ENCODE measurements at places on chromosomes 11 and 22.

GRCh38 chr11:33384220-33384619, 127.0 kb downstream of the HIPK3 start:
- DNase-seq, result no peak

GRCh38 chr22:37070744-37071143, 19.2 kb downstream of the KCTD17 start:
- DNase-seq, result no peak

- DNase-seq, result no peak
Observed at GRCh38 chr11:94997437-94997836, 23.9 kb downstream of the KDM4D start.

GRCh38 chr22:29482253-29482652, 2.2 kb downstream of the NEFH start:
- DNase-seq, result no peak

GRCh38 chr11:123525511-123525918, 95.4 kb downstream of the GRAMD1B start:
- no peak for DNase-seq

DNA sequence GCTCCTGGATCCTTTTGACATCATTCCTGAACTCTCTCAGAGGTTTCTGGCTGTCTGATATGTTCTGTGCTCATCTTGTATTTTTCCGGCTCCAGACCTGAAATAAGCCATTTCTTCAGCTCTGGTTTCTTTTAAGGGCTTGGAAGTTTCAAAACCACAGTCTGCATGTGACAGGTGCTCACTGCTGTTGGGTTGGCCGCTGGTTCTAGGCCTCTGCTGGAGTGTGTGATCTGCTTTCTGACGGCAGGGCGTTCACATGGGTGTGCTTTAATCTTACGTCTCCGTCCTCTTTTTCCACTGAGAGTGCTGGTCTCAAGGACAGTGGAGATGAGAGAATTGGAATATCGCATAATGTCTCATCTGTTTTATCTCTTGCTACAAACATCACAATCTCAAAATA, 10.3 kb downstream of the ZBED4 start:
- no peak for DNase-seq

DNA sequence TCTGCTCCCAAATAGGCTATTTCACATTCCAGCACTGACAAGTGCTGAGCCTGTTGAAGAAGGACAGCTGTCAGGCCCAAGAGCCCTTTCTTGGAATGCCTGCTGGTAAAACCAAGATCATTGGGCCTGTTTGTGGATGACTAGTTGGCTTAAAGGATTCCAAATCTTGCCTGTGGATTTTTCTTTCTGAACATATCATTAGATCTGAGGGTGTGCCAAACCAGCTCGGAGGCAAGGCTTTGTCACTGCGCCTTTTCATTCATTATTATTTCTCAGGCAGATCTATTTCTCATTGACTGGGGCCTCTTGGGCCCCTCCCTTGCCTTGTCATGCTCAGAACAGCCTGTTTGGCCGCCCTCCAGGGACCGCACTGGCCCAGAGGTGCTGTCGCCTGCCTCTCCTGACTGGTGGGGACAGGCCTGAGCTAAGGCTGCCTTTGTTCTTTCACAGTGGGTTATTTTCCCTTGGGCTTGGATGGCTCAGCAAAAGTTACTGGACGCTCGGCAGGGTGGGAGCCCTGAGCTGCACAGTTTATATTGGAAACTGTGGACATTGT, 222.7 kb upstream of the SESN3 start:
- DNase-seq, result no peak

GRCh38 chr11:66915046-66915832, 42.9 kb downstream of the PC start:
- DNase-seq, result no peak

GRCh38 chr11:62831520-62832335, at the start of gene STX5:
TSS of gene STX5 (minus strand) at chr11:62832051. CDS start at chr11:62831243, 808 bp downstream.
- DNase-seq, result peak; percentile 100

DNA sequence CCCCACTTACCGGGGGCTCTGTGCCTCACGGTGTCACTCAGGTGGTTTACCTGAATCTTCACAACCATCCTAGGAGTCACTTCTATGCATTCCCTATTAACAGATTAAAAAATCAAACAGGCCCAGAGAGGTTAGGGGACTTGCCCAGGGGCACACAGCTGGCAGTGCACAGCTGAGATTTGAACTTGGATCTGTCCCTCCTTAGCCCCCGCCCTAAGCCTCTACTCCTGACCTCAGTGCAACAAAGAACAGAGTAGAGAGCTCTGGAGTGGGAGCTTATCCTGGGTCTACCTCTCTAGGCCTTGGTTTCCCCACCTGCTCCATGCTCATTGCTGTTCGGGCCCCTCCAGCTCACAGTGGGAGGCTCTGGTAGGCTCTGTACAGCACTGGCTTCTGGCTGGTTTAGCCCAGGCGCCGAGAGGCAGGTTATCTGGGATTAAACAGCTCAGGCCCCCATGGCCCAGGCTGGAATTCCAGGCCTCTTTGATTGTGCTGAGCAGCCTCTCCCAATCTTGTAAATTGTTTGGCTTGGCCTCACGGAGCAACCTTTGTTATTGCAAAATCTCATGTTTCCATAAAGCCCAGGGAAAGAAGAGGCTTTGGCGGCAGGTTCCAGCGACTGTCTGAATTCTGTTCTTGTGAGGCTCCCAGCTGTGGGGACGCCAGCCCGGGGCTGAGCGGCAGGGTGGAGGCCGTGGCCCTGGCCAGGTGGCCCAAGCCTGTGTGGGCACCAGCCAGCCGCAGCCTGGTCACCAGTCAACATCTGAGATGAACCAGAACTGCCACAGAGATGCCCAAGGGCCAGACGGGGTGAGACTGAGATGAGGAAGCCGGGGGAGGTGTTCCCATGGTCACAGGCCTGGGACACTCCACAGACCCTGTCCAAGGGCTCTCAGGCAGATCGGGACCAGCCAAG, 28.9 kb upstream of the SHISAL1 start:
- no peak for DNase-seq

DNA sequence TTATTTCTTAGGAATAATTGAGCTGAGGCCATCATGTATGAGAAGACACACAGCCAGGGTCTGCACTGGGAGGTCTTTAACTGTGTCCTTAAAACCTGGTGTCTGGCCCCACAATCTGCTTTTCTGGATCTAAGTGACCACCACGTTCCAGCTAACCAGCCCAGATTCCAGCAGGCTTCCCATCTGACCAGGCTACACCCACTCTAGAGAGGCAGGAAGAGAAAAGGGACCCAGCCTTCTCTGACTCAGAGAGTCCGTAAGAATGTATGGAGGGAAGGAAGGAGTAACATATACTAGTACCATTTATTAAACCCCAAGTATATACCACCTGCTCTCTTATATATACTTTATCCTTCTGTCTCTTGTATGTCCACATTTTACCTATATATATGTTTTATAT, 80.1 kb downstream of the LDLRAD3 start:
- no peak for DNase-seq

- no peak for DNase-seq
Observed at GRCh38 chr11:35593143-35593542, 25.1 kb upstream of the FJX1 start.

DNA sequence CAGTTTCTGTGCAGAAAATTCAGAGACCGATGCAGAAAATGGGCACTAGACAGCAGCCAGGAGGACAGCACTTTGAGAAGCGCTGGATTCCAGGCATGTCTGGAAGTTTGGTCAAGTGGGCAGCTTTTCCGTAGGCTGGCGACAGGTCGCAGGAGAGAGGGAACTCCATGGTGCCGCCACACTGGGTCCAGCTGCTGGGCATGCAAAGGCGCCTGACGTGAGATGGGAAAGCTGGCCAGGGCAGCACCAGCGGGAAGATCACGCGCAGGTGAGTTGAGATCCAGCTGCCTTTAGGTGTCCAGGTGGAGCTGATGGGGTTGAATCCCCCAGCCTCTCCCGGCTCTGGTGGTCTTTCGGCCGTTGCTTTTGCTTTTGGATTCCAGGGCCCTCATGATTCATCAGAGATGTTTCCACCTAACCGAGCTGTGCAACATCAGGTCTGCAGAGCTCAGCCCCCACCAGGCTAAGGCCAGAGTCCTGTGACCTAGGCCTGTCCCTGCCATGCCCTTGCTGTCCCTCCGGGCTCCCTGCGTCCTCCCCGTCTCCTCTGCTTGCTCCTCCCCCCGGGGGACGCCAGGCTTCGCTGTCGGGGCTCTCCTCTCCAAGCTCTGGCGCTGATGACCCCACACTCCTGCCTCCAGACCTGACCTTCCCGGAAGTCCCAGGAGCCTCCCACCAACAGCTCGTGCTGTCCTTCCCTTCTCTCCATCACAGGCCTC, 1001.7 kb downstream of the BRD1 start:
- DNase-seq, result no peak

DNA sequence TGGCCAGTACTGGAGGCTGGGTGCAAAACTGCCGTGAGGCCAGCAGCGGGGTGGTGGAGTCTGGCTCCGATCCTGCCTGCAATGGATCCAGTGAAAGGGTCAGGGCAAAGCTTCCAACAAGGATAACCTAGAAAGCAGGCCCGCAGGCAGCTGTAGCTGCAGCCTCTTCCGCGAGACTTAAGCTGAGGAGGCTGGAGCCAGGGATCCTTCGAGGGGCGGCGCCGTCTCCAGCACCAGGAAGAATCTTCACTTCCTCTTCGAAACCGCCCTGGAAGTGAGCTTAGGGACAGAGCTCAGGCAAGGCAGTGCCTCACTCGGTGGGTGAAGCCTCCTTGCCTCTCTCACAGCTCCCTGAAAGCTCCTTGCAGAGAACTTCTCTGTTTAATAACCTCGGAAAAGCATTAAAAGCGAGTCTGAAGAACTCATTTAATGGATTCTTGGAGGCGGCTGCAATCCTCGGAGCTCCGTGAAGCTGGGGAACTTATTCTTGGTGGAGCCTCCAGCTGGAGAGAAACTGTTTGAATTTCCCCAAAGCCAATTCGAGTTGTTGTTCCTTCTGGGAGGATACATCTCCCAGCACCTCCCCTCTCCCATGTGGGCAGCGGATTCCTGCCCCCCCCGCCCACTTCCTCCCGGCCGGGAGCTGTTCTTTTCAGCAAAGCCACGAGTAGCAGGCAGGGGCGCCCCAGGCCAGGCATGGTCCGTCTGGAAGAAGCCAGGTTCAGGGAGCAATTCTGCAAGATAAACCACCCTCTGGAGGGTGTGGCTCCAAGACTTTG, 169.9 kb downstream of the CTTN start:
- peak; percentile 33 for DNase-seq

DNA sequence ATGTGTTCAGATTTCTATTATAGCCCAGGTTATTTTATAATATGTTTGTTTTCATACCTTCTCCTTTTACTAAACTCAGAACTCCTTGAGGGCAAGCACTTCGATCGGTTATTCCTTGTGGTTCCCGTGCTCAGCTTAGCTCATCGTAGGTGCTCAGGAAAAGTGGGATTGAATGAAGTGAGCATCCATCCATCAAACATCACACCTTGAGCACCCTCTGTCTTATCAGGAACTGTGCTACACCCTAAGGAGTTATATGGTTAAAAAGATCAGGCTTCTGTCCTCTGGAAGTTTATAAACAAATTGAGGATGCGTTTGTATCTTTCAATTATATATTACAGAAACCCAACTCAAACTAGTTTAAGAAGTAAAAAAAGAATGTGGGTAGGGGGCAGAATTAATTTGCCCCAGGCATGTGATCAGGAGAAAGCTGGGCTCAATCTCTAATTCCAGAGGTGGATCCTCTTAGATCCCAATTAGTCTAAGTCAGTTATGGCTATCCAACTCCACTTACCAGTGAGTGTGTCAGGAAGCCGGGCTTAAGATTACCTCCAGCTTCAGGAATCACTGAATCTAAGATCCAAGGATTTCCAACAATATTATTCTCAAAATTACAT, 59.9 kb upstream of the RRAS2 start:
- DNase-seq, result no peak

GRCh38 chr22:48843640-48844039, 984.0 kb downstream of the BRD1 start:
- DNase-seq, result no peak

GRCh38 chr11:111823131-111823530, 48.2 kb downstream of the ALG9 start:
- DNase-seq, result no peak

DNA sequence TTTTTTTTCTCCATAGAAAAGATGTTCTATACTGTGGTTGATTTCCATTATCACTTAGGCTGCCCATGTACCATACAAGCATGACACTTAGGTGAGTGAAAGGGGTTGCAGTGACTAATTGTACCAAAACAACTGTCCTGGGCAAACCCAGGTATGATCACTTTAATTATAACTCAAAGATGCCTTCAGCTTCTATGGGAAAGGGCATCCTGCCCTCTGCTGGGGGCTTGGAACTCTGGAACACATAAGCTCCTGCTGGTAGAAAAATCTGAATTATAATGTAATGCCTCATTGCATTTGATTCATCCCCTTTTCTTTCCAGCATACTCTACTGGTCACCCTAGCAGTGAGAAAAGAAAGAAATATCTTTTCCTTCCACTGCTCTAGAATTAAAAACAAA, 206.3 kb downstream of the DDX10 start:
- peak; percentile 19 for DNase-seq

GRCh38 chr22:20486229-20486628, 9.4 kb downstream of the KLHL22 start:
- DNase-seq, result no peak

DNA sequence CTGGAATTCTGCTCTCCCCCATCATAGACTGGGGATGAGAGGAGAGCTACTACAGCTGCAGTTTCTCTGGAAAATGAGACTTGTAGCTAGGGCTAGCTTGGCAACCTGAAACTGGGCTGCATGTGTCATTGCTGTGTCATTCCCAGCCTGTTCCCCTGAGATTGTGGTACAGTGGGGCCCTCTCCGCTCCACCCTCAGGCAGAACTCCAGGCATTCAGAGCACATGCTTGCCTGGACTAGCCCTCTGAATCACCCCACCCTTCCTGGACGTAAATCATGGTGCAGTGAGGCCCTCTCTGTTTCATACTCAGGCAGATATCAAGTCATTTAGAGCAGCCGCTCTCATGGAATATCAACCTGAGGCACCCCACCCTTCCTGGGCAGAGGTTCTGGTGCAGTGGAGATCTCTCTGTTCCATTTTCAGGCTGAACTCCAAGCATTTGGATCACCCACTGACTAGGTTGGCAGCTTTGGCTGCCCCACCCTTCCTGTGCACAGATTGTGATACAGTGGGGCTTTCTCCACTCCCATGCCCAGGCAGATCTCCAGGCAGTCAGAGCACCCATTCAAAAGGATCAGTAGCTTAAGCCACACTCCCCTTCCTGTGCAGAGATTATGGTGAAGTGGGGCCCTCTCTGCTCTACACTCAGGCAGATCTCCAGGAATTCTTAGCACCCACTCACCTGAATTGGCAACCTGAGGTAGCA, 274.4 kb downstream of the C11orf87 start:
- DNase-seq, result no peak

DNA sequence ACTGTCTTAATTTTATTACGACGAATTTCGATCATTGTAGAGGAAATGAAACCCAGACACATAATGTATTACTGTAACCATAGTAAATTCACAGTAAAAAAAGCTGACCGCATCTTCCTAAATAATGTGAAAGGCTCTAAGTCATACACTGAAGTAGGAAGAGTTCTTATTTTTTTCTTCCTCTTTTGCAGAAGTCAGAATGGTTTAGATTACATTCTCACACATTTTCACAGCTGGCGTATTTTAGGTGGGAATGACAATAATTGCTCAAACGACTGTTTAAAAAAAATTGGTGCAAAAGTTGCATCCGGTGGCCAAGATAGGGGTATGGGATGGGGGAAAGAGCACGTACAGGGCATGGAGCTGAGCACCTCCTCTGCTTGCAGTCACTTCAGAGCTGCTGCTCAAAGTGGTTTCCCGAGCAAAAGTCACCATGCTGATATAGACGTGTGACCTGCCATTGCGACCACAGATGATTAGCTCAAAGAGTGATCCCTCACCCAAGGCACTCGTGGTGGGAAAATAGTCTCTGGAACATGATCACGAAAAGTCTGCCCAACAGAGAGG, 35.3 kb downstream of the MMP13 start:
- DNase-seq, result no peak

All from tibial nerve (tissue), 4 donors.